Vagina (tissue), 2 donors: ENCODE measurements at places on chromosomes 1 and 21.

DNA sequence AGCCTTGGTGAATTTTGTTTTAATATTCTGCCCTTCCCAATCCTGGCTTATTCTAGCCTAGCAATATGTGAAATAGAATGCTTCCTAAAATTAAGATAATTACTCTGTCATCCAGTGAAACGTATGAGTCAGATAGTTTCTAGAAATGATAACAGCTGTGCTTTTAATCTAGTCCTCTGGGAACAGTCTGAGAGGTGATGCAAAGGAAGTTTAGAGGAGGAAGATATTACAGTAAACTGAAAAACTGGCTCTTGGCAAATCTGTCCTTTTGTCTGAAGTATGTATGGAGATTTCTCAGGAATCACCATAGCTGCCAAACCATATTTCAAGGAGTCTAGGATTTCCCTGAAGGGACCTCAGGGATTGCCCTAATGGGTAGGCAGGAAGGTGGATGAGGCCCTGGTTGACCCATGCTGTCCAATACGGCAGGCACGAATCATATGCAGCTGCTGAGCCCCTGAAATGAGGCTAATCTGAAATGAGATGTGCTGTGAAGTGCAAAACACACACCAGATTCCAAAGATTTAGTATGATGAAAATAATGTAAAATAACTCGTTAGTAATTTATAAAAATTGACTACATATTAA lies 70.8 kb upstream of the LBR start:
- DNase-seq: no peak

DNA sequence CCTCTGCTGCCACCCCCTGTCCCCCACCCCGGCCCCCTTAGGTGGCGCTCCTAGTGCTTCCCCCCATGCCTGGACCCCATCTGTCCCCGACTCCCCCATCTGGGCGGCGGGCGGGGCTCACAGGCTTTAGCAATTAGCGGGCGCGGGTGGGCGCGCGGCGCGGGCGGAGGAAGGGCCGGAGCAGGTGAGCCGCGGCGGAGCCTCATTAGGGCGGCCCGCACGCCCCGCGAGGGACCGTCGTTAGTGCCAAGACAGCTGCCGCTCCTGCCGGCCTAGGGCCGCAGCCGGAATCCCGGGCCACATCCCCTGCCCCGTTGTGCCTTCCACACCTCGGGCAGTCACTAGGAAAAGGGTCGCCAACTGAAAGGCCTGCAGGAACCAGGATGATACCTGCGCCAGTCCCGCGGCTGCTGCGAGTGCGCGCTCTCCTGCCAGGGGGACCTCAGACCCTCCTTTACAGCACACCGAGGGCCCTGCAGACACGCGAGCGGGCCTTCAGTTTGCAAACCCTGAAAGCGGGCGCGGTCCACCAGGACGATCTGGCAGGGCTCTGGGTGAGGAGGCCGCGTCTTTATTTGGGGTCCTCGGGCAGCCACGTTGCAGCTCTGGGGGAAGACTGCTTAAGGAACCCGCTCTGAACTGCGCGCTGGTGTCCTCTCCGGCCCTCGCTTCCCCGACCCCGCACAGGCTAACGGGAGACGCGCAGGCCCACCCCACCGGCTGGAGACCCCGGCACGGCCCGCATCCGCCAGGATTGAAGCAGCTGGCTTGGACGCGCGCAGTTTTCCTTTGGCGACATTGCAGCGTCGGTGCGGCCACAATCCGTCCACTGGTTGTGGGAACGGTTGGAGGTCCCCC lies 7.6 kb downstream of the OLIG2 start:
- DNase-seq: no peak

- DNase-seq: peak; percentile 93
These were observed 33.0 kb downstream of the ETS2 start for GRCh38 chr21:38838598-38839327.

DNA sequence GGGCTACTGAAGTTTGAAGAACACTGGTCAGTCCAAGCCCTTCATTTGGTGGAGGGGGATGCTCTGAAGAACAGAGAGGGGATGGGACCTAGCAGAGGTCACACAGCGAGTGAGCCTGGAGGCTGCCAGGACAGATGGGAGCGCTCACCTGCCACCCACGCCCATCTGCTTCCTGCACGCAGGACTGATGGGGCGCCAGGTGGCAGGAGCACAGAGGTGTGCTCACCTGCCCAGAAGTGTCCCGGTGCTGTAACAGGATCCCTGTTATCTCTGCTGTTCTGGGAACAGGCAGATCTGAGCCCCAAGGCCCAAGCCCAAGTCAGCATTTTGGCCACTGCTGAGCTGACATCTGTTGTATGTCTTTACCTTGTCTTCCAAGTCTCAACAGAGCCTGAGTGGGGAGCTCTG lies 40.5 kb downstream of the EPHB2 start:
- DNase-seq: no peak

- DNase-seq: no peak
These were observed 41.7 kb downstream of the EPB41 start for GRCh38 chr1:28956038-28956464.

GRCh38 chr1:228786361-228787129 lies 51.3 kb downstream of the RHOU start:
- no peak for DNase-seq

DNA sequence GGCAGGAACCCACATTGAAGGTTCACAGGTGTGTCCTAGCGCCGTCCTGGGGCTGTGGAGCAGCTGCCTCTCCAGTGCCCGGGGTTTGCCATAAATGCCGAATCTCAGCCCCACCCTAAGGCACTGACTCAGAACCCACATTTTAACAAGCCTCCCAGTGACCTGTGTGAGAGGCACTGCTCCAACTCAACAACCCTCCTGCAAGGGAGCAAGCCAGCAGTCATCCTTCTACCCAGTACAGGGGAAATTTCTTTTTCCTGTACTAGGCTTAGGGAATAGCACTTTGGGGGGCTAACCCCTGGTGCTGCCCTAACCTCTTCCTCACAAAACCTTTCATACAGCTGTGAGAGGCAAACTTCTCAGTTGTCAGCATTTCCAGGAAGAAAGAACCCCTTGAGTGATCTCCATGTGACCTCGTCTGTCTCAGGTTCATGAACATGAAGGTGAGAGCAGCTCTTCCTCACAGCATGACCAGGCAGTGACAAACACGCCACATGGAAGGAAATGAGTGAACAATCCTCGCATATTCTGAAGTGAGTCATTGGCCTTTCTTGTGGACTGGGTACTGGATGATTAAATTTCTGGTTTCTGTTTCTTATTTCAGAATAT lies 11.4 kb upstream of the BCAR3 start:
- DNase-seq: no peak

GRCh38 chr1:235823684-235824083 lies 43.0 kb downstream of the LYST start:
- no peak for DNase-seq

- DNase-seq: peak; percentile 88
These were observed 3.0 kb downstream of the ZC3H12A start for GRCh38 chr1:37477198-37477931.

GRCh38 chr1:119917304-119918055 lies 21.2 kb upstream of the ADAM30 start:
- DNase-seq: no peak
